ENCODE measurements at places on chromosomes 1 and 21.

DNA sequence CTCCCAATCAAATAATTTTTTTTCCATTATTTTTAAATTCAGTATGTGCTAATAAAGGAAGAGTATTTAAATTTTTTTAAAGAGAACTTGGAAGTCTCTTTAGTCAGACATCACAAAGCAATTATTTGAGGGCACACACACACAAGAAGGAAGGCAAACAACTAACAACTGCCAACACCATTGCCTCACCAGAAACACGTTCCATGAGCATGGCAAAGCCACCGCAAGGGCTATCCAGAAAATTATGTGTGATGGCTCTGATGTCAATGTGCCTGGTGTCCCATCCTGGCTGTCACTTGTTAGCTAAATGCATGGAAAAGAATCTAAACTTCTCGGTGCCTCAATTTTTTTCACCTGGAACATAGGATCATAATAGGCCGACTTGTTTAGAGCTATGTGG lies 262.9 kb downstream of the SEC16B start:
- no peak for DNase-seq

GRCh38 chr1:232806186-232806510 lies 932 bp downstream of the MAP10 start:
- DNase-seq: no peak

DNA sequence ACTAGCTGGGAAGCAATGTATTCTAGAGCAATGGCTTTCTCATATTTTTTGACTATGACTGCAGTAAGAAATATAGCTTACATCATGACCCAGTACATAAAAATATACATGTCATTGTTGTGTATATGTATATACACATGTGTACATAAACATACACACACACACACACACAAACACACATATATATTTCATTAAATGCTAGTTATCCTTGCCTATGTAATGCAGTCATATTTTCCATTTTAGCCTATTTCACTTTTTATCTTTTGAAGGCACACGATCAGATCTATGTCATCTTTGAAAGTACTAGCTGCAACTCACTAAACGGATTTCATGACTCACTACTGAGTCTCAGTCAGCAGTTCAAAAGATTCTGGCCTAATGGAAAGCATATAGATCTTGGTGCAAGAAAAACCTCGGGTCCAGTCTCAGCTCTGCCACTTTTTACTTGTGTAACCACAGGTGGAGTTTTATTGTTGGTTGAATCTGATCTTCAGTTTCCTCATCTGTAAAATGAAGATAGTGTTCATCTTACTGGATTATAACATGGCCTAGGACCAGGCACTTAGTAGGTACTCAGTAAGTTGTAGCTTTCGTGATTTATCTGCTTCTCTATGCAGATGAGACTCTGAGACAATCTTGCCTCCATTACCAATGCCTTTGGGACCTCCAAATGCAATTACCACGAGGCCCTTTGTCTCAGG lies 325.6 kb downstream of the RRAGC start:
- no peak for DNase-seq

DNA sequence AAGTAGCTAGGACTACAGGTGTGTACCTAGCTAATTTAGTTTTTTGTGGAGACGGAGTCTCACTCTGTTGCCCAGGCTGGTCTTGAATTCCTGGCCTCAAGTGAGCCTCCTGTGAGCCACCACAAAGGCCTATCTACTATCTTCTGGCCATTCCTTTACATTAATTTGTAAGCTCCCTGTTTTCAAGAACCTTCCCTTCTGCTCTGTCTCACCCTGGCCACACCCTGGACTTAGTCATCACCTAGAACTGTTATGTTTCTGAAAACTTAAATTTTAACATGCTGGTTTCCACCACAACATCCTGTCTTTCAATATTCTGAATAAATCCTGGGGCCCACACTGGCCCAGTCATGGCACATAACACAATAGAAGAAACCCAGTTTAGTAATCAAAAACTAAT lies 4.9 kb upstream of the B4GALT3 start:
- no peak for DNase-seq

GRCh38 chr1:26282401-26282918 lies 2.6 kb downstream of the SH3BGRL3 start:
- no peak for DNase-seq

GRCh38 chr1:45822644-45823043 lies 19.2 kb downstream of the MAST2 start:
- DNase-seq: no peak

DNA sequence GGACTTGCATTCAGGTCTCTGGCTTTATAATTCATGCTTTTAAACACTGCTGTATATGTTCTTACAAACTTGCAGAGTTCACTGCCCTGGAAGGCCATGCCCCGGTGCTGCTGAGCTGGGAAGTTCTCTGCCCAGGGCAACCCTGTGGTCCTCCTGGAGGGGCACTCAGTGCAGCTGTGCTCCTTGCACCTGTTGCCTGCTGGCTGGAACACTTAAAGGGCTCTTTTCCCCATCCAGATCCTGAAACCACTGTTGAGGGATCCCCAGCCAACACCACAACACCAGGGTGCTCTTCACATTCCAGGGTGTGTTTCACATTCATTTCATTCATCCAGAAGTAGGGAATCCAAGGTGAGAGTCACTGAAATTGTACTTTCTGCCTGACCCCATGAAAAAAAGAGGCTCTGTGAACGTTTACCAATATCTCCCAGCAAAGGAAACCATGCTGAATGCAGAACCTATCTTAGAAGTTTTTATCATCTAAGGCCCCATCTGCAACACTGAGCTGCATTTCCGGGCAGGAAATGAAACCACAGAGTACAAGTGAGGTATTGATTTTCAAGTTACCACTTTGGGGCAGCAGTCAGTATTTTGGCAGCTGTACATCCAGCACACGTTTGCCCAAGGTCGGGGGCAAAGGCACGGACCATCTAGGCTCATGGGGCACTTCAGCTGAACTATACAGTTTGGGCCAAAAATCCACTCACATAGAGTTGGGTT lies 16.4 kb upstream of the KIAA0040 start:
- no peak for DNase-seq

GRCh38 chr1:83017276-83017675 lies 981.7 kb downstream of the TTLL7 start:
- DNase-seq: no peak

GRCh38 chr1:193929374-193930033 lies 743.1 kb upstream of the B3GALT2 start:
- DNase-seq: no peak

GRCh38 chr1:20074055-20074724 lies 4.2 kb downstream of the PLA2G5 start:
- no peak for DNase-seq

DNA sequence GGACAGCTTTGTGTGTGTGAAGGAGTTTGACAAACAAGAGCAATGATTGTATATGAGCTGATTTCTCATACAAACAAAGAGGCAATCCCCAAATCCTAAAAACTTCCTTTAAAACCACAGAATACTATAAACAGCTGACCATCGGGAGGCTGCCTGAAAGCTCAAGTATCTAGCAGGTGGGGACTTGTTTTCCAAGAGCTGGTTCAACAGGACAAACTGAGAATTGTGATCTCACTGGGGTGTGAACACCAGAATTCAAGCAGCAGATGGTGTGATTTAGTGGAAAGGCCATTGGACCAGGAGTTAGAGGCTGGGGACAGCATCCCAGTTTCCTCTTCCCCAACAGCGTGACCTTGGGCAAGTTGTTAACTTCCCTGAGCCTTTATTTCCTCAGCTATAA lies 13.9 kb downstream of the LMX1A start:
- no peak for DNase-seq

DNA sequence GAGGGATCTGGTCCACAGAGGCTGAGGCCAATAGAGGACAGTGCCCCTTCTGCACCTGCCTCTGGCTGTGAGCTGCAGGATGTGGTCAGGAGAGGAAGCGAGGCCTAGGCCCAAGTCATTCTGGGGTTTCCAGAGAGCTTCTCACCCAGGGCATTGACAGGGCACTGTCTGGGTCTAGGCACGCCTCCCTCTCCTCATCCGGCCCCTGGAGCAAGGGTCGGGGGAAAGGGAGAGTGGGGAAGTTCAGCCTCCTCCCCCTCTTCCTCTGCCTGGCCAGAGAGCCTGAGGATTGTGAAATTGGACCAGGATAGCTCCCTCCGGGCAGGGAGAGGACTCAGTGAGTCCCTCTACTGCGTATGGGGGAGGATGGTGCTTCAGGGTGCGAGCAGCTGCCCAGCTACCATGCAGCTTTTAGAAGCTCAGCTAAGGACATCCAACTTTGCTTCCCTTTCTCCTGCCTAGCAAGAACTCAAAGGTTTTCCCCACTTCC lies 6.3 kb upstream of the INAVA start:
- DNase-seq: no peak

- DNase-seq: no peak
Measured at GRCh38 chr21:36450511-36450910, 29.4 kb downstream of the CLDN14 start.

DNA sequence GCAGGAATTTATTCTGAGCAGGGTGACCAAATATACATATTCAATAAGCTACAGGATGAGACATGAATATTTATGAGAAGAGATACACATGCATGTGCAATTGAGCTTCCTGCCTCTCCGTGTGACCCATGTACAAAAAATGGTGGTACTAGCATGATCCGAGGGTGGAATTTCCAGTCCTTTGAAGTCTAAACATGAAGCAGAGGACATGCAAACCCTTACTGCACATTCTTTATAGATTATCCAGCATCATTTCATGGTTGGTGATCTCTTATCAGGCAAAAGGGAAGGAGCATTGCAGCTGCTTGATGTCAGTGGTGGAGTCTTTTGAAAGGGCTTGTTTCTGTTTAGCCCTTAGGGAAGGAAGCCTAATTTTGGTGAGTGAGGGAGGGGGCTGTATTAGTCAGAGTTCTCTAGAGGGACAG lies 448.6 kb downstream of the SETD4 start:
- DNase-seq: no peak

- DNase-seq: no peak
Measured at GRCh38 chr1:26411624-26412074, 1.0 kb downstream of the LIN28A start.

- DNase-seq: no peak
Measured at GRCh38 chr1:57156907-57157306, 191.1 kb upstream of the C8B start.
